ENCODE measurements at places on chromosomes 13 and 19.

GRCh38 chr13:33218020-33218419 lies 67.5 kb downstream of the STARD13 start:
- DNase-seq, result no peak

DNA sequence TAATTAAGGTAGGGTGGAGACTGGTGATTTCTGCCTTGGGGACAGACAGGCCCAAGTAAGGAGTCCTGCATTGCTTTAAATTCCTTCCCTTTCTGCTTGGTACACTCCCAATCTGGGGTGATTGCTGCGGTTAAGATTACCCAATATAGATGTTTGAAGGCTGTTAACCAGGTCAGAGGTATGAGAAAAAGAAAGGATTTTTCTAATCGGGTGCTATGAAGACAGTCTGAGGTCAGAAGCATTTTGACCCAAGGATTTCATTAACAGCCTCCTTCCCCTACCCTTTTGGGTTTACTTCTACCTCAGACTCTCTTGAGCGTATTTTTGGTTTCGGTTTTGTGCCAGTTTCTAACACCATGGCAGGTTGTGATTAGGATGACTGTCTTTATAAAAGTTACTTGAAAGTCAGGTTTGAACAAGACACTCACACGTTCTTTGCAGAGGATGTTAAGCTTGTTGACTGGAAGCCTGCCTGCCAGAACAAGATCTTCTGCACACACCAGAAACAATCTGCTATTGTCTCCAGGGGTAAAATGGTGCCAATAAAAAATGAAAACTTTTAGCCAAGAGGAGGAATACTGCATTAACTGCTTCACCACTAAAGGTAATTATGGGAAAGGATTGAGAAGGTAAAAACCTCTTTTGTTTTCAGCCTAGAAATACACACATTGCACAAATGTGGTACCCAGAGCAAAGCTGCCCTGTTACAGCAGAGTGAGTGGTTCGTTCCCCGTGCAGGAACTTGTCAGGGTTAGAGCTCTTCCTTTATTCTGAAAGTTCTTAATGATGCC lies 108.8 kb downstream of the NDFIP2 start:
- DNase-seq, result no peak

- DNase-seq, result no peak
Observed at GRCh38 chr13:48542581-48543341, 9.9 kb upstream of the RCBTB2 start.

DNA sequence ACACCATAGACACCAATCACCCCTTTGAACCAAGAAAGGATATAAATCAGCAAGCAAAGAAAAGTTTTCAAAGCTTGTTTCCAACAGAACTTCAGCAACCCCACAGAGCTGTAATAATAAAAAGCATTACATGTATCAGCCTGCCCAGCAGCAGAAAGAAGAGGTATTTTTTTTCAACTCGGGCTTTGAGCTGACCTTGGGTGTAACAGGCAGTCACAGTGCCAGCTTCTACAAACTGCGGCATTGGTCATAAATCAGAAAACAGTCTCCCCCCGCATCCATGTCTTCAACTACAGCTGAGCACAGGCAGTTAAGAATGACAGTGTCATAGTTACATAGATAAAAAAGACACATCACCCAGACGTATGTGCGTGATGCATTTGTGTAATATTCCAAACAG lies 671.0 kb upstream of the SLITRK1 start:
- DNase-seq, result no peak

- no peak for DNase-seq
Observed at GRCh38 chr13:113077953-113078901, 27.4 kb upstream of the F7 start.

- DNase-seq, result no peak
Observed at GRCh38 chr13:21326155-21327031, 132.7 kb downstream of the ZDHHC20 start.

- no peak for DNase-seq
Observed at GRCh38 chr13:111114362-111115060, 599 bp upstream of the ARHGEF7 start.

DNA sequence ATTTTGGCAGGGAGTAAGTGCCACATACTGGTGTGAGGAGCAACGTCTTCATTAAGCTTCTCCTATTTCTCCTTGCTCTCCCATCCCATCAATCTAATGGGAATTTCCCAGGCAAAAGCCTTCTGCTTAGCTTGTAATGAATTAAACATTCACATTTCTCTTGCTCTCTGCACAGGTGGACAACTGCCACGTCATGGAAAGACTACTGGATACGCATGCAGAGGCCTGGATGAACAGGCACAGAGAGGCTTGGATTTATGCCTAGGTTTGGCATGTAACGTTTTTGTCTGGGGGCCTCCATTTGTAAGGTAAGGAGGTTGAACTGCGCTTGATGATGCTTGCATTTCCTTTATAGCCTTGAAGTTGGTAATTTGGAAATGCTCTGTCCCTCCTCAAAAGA lies 374.8 kb downstream of the KLF12 start:
- no peak for DNase-seq

- no peak for DNase-seq
Observed at GRCh38 chr19:30529876-30530275, 157.7 kb downstream of the ZNF536 start.

DNA sequence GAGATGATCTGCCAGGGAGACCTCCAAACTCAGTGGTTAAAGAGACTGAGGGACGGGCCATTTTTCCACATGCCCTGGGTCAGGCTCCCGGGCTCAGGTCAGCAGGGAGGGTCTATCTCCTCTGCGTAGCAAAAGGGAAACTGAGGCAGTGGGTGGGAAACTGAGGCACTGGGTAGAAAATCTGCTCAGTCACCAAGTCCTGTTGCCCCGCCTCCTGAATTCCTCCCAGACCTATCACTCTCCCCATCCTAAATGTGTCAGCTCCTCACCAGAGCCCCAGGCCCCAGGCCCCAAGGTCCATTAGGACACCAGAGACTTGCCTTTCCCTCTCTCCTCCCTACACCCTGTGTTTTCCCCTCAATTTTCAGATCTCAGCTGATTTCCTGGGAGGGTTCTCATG lies 2.4 kb downstream of the CD320 start:
- no peak for DNase-seq

GRCh38 chr19:7900931-7901330 lies 2.7 kb upstream of the MAP2K7 start:
- no peak for DNase-seq

GRCh38 chr13:109680288-109680687 lies 106.1 kb downstream of the IRS2 start:
- DNase-seq, result no peak

DNA sequence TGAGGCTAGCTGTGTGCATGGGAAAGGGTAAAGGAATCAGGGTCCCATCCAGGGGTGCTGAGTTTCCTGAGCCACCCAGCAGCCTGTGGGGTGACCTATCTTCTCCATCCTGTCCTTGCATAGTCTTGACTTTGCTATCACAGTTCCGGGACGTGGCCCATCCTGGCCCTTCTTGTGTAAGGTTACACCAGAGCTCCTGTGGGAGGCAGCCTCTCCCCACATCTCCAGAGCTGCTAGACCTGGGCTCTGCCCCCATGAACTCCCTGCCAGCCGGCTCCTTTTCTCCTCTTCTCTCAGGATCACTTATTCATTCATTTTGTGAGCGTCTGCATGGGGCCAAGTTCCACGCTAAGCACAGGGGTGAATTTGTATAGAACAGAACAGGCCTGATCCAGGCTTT lies 238.9 kb downstream of the TSHZ3 start:
- DNase-seq, result no peak

- no peak for DNase-seq
Observed at GRCh38 chr19:3039641-3040077, 10.6 kb upstream of the TLE2 start.

DNA sequence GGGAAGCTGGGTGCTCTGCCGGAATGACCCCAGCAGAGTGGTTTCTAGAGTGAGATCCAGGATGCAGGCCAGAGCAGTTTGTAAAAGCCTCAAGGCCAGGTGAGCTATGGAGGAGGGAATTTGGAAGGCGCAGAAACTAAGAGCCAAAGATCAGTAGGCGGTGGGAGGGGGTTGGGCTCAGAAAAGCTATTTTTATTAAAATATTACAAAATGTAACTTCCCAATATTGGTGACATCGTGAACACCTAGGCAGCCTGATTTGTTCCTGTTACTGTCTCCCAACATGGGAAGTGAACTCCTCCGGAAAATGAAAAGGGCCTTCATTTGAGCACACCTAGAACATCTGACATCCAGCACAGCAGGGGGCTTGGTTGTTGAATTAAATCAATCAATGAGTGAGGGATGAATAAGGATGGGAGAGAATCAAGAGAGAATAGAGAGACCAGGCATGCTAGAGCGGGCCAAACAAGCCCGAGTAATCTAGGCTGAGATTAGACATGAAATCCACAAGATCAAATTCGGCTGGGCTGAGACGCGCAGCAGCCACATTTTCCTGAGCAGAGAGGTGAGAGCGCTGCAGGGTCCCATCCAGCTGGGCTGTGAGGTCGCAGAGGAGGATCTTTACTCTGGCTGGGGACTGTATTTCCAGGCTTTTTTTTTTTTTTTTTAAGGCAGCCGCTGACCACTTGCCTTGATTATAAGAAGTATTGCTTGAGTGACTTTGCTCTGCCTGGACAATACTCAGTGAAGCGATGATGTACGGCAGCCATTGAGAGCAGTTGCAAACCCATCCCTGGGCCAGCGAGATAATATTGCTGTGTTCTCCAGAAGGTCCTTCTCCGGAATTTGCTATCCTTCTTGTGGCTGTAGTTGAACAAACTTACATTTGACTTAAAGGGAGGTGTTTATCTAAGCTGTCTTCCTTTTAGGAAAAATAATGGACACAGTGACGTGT lies 178.0 kb upstream of the KL start:
- DNase-seq, result no peak

- DNase-seq, result no peak
Observed at GRCh38 chr19:43798546-43799409, 3.5 kb downstream of the LYPD5 start.

- no peak for DNase-seq
Observed at GRCh38 chr19:58380037-58380661, 681 bp downstream of the ZNF837 start.

- no peak for DNase-seq
Observed at GRCh38 chr13:51785712-51786424, 18.1 kb downstream of the DHRS12 start.

DNA sequence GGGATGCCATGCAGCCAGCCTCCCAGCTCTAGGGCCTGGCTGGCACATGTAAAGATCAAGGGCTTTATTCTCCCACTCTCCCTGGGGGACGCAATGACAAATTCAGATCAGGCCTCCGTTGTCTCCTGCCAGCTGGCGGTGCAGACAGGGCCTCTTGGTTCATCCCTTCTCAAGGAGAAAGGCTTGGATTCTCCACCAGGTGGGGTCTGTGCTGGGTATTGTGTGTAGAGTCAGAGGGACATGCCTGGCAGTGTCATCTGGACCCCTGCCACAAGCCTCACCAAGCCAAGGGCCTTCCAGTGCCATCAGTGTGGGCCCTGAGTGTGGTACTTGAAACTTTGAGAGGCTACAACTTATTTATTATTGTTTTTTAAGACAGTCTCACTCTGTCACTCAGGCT lies 8.4 kb upstream of the PTPRS start:
- no peak for DNase-seq

DNA sequence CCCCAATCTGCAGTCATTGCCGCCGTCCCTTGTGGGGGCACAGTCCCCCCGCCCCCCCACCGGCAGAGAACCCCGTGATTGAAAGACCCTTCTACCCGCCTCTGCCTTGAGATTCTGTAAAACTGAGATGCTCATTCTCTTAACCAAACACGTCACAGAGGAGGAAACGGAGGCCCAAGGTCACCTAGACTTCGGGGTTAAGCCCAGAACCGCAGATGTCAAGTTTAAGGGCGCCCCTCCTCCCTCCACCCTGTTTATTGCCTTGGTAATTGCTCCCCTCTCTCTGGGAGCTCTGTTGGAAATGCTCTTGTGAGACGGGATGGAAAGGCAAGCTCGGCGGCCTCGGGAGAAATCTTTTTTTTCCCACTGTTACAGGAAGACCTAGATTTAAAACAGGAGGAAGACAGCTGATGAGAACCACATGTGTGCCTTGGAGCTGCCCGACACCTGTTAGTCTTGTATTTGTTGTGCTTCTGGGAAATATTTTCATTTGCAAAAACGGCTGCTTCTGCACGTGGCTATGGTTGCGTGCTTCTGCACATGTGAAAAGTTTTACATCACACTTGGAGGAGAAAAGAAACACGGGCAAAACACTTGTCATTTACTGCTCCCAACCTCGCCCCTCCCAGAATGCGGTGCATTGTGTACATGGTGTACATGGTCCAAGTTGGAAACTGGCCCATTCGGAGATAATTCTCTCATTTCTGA lies 1.1 kb upstream of the MED26 start:
- no peak for DNase-seq

- no peak for DNase-seq
Observed at GRCh38 chr13:86848716-86849115, 822.5 kb upstream of the SLITRK5 start.

- no peak for DNase-seq
Observed at GRCh38 chr19:32129141-32129540, 216.3 kb upstream of the ZNF507 start.
